ENCODE measurements at places on chromosomes 6 and 20.

GRCh38 chr6:150775415-150776203 lies 89.9 kb upstream of the MTHFD1L start:
- DNase-seq = no peak

GRCh38 chr6:139173172-139173571 lies 38.3 kb downstream of the HECA start:
- peak; percentile 18 for DNase-seq

DNA sequence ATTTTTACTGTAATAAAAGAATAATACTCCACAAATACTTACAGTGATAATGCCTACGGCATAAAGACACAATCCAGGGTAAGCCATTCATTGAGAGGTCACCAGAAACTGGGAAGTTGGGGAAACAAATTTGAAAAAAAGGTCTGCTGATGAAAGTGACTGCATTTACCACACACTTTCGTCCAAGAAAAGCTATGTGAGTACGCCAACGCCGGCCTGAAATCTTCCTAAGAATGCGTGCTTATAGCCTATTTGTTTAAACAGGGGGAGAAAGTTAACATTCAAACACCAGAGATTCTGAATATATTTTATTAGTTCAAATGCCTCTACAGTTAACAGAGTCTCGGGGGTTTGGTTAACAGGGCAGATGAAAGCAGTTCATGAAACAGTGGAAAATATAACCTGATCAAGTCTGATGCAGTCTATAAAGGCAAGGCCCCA lies 657 bp upstream of the LTV1 start:
- peak; percentile 39 for DNase-seq

- DNase-seq = no peak
These were observed 16.3 kb upstream of the REV3L start for GRCh38 chr6:111499269-111499793.

GRCh38 chr6:107491760-107492660 lies 2.1 kb downstream of the SOBP start:
- peak; percentile 70 for DNase-seq

- DNase-seq = no peak
These were observed 12.1 kb downstream of the FOXS1 start for GRCh38 chr20:31833130-31833930.

GRCh38 chr6:25006565-25007001 lies 70.8 kb upstream of the RIPOR2 start:
- DNase-seq = peak; percentile 83

GRCh38 chr6:55437141-55437540 lies 109.9 kb downstream of the GFRAL start:
- no peak for DNase-seq

DNA sequence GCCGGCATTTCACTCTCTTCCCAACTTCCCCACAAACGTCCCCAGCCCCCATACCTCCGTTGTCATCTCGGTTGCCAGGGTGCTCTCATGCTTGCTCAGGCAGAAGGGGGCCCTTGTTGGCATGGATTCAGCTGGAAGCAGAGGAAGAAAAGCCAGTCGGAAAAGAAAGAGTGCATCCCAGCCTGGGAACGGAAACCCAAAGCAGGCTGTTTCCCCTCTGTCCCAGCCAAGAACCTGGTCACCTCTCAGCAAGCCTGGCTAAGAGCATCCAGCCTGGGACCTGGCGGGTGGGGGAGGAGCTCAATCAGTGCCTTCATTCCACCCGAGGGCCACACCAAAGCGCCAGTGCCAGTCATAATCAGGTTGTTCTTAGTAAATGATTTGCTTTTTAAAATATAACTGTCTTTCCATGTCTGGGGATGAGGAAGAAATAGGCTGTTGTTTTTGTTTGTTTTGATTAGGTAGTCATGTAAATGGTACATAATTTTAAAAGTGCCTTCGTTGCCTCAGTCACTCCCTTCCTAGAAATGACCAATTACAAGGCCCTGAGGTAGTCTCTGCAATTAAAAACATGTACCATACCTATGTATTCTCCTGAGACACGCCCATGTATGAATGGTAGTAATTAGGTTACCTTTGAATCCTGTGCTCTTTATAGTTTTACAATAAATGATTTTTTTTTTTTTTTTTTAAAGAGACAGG lies 21.1 kb downstream of the CHMP4B start:
- DNase-seq = no peak

- DNase-seq = no peak
These were observed 2.9 kb upstream of the GZF1 start for GRCh38 chr20:23358923-23359593.

- peak; percentile 81 for DNase-seq
These were observed at the start of gene CENPB for GRCh38 chr20:3786665-3787323. TSS of gene CENPB (minus strand) at chr20:3786740. CDS start at chr20:3786483, 257 bp downstream.

DNA sequence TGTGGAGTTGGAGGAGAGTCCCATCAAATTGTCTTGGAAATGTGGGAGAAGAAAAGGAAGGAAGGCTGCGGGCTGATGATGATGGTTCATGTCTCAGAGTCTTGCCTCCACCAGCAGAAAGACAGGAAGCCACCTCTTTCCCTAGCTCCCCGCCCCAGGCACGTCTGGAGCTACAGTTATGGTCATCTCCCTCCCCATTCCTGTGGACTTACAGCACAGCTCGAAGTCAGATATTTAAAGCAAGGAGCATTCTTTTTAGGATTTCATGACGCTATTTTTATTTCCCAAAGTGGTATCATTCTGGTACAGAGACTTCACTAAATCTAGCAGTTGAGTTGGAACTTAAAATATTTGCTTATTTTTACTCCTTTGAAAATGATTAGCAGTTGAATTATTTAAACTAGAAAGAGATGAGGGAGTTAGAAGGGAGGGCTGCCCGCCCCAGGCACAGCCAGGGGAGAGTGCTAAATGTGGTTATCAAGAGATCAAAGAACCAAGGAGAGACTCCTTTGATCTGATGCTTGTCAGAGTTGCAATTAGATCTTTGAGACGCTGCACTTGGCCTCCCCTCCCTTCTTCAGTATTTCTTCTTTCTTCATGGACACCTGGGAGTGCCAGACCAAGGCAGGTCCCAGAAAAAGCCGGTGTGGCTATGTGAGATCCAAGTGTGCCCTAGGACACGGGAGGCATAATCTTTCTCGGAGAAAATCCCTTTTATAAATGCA lies 199.9 kb upstream of the SOX4 start:
- no peak for DNase-seq

GRCh38 chr6:99091985-99092384 lies 144.2 kb upstream of the FBXL4 start:
- DNase-seq = no peak

GRCh38 chr6:96340164-96340563 lies 181.4 kb upstream of the UFL1 start:
- no peak for DNase-seq

- DNase-seq = no peak
These were observed 3.8 kb upstream of the STX16 start for GRCh38 chr20:58647162-58647795.

GRCh38 chr6:74249658-74250057 lies 553.7 kb downstream of the CD109 start:
- no peak for DNase-seq

GRCh38 chr6:130116273-130116672 lies 97.9 kb downstream of the L3MBTL3 start:
- DNase-seq = no peak

DNA sequence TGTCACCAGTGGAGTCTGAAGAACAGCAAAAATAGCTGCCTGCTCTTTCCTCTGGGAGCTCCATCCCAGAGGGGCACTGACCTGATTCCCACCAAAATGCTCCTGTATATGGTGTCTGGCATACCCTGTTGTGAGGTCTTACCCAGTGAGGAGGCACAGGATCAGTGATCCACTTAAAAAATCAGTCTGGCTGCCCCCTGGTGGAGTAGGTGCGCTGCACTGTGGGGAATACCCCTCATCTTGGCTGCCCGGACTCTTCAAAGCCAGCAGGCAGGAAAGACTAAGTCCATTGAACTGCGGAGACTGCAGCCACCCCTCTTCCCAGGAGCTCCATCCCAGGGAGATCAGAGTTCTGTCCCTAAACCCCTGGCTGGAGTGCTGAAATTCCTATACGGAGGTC lies 230.9 kb upstream of the HTR1E start:
- DNase-seq = no peak

- no peak for DNase-seq
These were observed 17.8 kb upstream of the IL22RA2 start for GRCh38 chr6:137191236-137191635.

DNA sequence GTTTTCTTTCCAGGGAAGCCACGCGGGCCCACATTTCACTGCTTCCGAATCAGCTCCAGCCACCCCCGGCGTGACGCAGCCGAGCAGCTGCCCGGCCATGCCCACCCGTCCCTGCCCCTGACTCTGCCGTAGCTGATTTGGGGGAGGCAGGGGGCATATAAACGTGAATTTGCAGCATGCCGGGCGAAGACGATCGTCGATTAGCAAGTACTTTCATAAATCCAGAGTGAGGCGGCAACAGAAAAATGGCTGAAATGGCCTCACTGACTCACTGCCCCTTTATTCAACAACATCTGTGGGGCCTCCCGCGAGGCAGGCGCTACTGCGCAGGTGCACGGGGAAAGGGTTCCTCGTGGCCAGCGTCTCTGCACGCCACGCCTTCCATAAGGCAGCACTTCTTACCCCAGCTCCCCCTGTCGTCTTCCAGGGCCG lies 118.0 kb downstream of the DLL1 start:
- peak; percentile 34 for DNase-seq

DNA sequence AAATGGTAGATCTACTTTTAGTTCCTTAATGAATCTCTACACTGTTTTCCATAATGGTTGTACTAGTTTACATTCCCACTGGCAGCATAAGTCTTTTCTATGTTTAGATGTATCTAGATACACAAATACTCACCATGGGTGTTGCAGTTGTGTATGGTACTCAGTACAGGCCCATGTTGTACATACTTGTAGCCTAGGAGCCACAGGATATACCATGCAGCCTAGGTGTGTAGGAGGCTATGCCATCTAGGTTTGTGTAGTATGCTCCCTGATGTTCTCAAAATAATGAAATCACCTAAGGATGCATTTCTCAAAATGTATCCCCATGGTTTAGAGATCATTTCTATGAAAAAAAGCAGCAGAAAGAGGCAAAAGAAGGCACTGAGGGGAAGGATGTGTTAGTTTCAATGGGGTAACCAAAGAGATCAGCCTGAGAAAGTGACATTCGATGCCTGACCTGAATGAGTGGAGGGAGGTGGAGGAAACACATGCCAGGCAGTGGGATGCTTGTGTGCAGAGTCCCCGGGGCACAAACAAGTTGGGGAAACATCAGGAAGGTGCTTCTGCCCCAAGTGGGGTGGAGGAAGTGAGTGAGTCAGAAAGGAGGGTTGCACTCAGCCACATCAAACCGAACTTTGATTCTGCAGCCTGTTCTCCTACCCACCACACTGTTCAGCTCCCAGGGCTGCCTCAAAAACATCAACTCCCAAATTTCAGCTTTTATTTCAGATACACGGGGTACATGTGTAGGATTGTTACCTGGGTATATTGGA lies 191.2 kb downstream of the ZNF217 start:
- no peak for DNase-seq

GRCh38 chr20:47029845-47030244 lies 135.2 kb downstream of the EYA2 start:
- no peak for DNase-seq

DNA sequence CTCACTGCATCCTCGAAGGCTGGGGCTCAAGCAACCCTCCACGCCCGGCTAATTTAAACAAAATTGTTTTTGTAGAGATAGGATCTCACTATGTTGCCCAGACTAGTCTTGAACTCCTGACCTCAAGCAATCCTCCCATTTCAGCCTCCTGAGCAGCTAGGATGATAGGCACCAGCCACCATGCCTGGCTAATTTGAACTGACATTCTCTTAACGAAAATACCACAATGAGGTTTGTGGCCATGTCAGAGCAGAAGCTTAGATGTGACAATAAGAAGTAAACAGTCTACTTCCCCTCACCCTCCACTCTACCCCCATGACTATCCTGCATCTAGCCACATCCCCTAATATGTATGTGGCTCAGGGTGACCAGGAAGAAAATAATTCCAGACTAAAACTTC lies 74.8 kb upstream of the PLCB4 start:
- no peak for DNase-seq

DNA sequence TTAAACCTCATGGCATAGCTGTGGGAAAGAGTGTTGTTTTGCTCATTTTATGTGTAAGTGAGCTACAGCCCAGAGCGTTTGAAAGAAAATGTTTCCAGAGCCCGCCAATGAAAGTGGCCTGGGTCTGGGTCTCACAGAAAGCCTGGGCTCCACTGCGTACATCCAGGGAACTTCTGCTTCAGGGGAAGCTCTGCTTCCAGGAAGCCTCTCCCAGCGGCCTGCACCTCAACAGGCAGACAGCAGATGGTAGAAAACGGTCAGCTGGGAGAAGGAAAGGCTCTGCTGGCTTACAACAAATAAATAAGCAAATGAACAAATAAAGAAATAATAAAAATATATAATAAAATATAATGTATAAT lies 270.5 kb upstream of the SUPT3H start:
- DNase-seq = no peak

- no peak for DNase-seq
These were observed 3.1 kb downstream of the CD93 start for GRCh38 chr20:23082846-23083552.

DNA sequence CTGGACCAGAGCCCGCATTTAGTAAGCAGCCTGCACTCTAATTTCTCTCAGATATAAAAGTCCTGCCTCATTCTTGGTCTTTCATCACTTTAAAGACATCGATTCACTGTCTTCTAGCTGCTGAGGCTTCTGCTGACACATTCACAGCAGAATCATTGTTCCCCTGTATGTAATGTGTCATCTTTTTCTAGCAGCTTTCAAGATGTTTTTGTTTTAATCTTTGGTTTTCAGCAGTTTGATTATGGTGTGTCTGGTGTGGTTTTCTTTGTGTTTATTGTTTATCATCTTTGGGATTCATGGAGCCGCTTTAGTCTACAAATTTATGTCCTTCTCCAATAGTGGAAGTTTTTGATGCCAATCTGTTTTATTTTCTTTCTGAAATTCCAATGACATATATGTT lies 157.3 kb upstream of the STMND1 start:
- no peak for DNase-seq

- DNase-seq = no peak
These were observed 115.5 kb upstream of the CD93 start for GRCh38 chr20:23201658-23202057.

- DNase-seq = no peak
These were observed 35.3 kb downstream of the FKBP1C start for GRCh38 chr6:63246581-63246980.

DNA sequence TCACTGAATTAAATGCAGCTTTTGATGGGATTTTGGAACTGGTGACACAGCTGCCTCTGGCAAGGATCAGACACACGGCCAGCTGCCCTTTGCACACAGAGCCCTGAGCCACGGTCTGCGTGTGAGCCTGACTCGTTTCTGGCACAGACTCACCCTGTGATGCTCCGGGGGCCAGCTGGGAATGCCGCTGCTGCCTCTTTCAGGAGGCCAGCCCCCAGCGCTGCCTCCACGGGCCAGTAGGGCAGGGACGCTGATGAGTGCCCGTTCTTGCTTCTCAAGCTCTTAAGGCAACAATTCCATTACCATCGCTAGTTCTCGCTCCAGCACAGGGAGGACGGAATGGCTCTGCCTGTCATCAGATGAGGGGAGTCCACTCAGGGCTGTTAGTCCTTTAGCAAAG lies 61.6 kb downstream of the IRF4 start:
- DNase-seq = peak; percentile 80

- no peak for DNase-seq
These were observed 390.2 kb downstream of the LAMA2 start for GRCh38 chr6:129273161-129273560.

GRCh38 chr6:27951040-27951439 lies 6.0 kb upstream of the OR2B6 start:
- DNase-seq = no peak

GRCh38 chr20:48766961-48767960 lies 60.5 kb downstream of the PREX1 start:
- DNase-seq = no peak

- peak; percentile 54 for DNase-seq
These were observed 260.0 kb downstream of the C6orf118 start for GRCh38 chr6:165049362-165049761.

GRCh38 chr6:139028215-139028657 lies 309 bp upstream of the ABRACL start:
- DNase-seq = peak; percentile 58
